ENCODE measurements at places on chromosomes 7 and 10.
A peak's percentile ranks its signal among the peaks of the same experiment; 100 is the strongest.

- no peak for DNase-seq
- no peak overlapping the region for H3K27ac ChIP-seq
- H3K4me3 ChIP-seq = no peak overlapping the region
Measured at GRCh38 chr10:96930469-96930868, 98.4 kb downstream of the LCOR start.

- no peak for DNase-seq
- no peak overlapping the region for H3K27ac ChIP-seq
- H3K36me3 ChIP-seq = no peaks in the 10 kb centered on the region
- no peak overlapping the region for H3K4me3 ChIP-seq
Measured at GRCh38 chr10:28359334-28359733, 56.5 kb upstream of the MPP7 start.

DNA sequence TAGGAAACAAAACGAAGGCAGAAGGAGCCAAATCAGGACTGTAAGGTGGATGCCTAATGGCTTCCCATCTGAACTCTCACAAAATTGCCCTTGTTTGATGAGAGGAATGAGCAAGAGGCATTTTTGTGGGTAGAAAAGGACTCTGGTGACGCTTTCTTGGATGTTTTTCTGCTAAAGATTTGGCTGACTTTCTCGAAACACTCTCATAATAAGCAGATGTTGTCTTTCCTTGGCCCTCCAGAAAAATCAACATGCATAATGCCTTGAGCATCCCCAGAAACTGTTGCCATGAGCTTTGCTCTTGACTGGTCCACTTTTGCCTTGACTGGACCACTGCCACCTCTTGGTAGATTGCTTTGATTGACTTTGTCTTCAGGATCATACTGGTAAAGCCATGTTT is 13.5 kb downstream of the PTPN12 start:
- no peak overlapping the region for H3K27ac ChIP-seq
- H3K27me3 ChIP-seq = no peaks in the 10 kb centered on the region
- peaks cover 8% of the 10 kb centered on the region for H3K4me1 ChIP-seq
- H3K4me3 ChIP-seq = no peak overlapping the region
- H3K36me3 ChIP-seq = no peaks in the 10 kb centered on the region

DNA sequence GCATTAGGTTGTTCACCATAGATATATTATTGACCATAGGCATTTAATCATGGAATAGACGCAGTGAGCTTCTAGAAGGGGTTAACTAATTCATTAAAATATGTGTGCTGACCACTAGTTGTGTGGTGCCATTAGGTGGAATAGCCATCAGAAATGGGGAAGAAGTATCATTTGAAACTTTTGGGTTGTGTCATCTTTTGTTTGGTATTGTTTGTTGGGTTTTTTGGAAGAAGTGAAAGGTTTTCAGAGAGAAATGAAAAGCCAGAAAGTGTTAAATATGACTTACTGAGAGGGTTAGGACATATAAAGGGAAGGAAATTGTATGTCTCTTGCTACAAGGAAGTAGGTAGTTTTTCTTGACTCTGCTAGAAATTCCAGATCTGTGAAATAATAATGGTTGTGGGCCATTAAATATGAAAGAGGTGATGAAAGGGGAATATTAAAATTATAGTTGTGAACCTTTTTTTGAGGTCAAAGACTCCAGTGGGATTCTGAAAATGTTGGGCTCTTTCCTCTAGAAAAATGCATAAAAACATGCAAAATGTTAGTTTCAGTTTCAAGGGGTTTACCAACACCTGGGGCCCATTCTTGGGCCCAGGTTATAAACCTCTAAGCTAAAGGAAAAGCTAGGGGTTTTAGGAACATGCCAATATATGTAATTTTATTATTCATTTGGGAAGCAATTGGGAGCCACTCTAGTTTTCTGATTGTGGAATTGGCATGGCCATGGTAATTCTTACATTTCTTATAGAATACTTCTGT is 348.5 kb downstream of the BBS9 start:
- H3K27ac ChIP-seq = no peak overlapping the region
- H3K4me1 ChIP-seq = no peaks in the 10 kb centered on the region
- no peak overlapping the region for H3K4me3 ChIP-seq
- no peak for DNase-seq
- no peaks in the 10 kb centered on the region for H3K27me3 ChIP-seq
- H3K36me3 ChIP-seq = no peaks in the 10 kb centered on the region

DNA sequence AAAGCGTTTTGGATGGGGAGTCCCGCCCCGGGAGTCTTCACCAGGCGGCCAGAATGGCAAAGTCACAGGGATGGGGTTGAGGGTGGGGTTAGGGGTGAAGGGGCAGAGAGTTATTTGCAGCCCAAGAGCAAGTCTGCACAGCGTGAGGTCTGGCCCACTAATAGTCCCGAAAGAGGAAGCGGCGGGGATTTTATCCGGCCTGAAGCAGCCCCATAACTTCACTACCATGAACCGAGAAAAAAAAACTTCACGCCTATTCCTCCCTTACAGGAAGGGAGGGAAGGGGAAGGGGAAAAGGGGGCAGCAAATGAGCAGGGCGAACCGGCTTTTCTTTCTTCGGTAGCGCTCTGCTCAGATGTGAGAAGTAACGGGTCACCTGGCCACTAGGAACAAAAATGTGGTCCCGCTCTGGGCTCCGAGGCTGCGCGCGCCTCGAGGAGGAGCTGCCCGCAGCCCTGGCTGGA is 712 bp downstream of the ITPRIP start:
- DNase-seq = no peak
- no peaks in the 10 kb centered on the region for H3K36me3 ChIP-seq
- H3K27me3 ChIP-seq = no peaks in the 10 kb centered on the region

DNA sequence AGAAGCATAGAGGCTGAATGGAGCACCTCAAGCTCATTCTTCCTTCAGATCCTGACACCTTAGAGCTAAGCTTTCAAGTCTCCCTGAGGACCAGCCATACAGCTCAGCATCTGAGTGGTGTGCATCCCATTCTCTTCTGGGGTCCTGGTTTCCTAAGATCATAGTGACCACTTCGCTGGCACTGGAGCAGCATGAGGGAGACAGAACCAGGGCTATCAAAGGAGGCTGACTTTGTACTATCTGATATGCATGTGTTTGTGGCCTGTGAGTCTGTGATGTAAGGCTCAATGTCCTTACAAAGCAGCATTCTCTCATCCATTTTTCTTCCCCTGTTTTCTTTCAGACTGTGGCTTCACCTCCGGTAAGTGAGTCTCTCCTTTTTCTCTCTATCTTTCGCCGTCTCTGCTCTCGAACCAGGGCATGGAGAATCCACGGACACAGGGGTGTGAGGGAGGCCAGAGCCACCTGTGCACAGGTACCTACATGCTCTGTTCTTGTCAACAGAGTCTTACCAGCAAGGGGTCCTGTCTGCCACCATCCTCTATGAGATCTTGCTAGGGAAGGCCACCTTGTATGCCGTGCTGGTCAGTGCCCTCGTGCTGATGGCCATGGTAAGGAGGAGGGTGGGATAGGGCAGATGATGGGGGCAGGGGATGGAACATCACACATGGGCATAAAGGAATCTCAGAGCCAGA is 31.0 kb downstream of the PRSS2 start:
- peaks cover 31% of the 10 kb centered on the region for H3K36me3 ChIP-seq
- H3K27me3 ChIP-seq = no peaks in the 10 kb centered on the region
- peaks cover 81% of the 10 kb centered on the region for H3K4me1 ChIP-seq
- H3K27ac ChIP-seq = peak overlapping the region; percentile 99
- no peak for DNase-seq

DNA sequence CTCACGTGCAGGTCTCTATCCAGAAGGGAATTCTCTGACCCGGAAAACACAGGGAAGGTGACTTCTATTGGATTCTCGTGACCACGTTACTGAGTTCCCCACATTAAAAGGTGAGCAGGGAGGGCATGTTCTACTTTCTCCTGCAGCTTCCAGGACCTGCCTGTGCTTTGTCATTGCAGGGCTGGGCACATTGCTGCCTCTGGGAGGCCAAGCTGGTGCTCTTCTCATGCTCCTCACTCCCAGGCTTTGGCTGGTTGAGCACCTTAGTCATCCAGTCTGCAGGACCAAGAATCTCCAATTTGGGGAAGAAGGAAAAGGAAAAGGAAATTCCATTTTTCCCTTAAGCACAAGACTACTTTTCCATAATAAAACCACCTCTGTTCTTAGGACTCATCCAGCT is 86.5 kb upstream of the TMEM72 start:
- H3K4me1 ChIP-seq = no peaks in the 10 kb centered on the region
- no peaks in the 10 kb centered on the region for H3K36me3 ChIP-seq
- no peak for DNase-seq
- no peak overlapping the region for H3K27ac ChIP-seq

All from CD4-positive, alpha-beta memory T cell (primary cell).